ENCODE measurements at places on chromosomes 6 and 20.

GRCh38 chr6:7050872-7051779 lies 56.6 kb upstream of the RREB1 start:
- DNase-seq, result peak; percentile 37

- no peak for DNase-seq
Observed at GRCh38 chr6:56048601-56049000, 173.2 kb upstream of the BMP5 start.

DNA sequence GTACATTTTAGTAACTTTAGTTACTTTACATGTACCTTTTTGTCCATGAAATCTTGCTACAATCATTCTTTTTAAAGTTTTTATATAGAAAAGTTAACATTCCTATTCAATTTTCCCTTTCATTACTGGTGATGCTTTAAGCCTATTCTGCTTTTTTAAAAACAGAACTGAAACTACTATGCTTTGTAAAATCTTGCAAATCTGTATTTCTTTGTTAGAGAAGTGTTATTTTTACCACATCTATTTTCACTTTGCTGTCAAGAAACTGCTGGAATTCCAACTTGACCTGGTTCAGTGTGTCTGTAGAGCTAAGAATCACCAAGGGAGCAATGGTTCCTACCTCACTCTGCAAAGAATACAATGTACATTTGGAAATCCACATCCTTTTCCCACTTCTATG lies 21.8 kb upstream of the SAMD5 start:
- DNase-seq, result no peak

GRCh38 chr20:1505361-1505760 lies 14.1 kb upstream of the SIRPB2 start:
- DNase-seq, result no peak

GRCh38 chr6:57313711-57314471 lies 3.5 kb upstream of the PRIM2 start:
- DNase-seq, result no peak

DNA sequence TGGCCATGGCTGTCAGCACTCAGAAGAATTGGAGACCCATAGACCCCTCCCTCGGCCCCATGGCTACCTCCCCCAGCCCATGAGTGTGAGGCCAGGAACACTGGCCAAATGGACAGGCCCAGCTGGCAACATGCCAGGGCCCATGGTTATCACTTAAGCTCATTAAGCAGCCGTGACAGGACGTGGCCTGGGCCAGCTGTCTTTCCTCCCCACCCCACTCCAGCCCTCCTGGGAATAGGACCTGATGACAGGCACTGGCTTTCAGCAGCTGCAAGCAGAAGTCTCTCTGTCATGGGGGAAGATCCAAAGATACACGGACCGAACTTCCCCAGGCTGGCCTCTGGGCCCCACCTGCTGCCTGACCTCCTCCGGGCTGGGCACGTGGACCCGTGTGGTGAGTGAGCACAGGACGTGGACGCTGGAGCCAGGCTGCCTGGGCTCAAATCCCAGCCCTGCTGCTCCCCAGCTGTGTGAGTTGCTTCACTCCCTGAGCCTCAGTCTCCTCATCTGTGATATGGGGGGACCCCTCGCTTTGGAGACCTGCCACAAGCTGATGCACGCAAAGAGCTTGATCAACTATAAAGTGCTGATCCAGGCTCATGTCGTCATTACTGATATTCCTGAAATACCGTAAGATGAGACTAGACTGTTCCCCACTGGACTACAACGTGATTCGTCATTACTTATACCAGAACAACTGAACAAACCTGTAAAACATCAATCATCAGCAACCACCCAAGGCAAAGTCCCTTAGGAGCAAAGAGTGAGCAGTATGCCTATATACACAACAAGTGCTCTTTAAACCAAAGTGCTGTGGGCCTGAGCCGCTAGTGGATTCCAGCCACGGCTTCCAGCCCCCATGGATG lies 22.0 kb upstream of the VSTM2L start:
- DNase-seq, result no peak

DNA sequence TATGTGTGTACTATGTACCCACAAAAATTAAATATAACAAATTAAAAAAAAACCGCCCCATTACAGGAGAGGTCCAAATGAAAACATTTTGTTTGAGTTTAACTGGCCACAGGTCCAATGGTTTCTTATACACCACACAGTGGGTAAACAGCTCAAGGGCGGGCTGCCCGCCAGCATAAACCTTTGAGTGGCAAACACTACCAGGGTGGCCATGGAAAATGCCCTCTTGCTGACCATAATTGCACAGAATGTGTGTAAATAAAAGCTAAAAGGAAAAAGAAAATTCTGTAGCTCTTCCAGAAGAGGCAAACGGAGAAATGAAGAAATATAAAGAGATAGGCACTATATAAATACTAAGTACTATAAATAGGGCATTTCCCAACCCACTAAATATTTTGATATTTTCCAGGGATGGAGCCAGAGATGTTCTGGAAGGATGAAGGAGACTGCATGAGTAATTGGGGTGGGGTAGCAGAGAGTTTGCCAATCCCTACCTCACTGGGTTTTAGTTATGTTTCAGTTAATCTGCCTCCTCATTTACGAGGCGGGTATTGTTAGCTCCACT lies 1.1 kb upstream of the CDC5L start:
- DNase-seq, result no peak

All from stimulated activated naive CD4-positive, alpha-beta T cell treated with Interleukin-2 at 50 U/mL for 16 hours (primary cell).